ENCODE measurements at places on chromosomes 11 and 22.

DNA sequence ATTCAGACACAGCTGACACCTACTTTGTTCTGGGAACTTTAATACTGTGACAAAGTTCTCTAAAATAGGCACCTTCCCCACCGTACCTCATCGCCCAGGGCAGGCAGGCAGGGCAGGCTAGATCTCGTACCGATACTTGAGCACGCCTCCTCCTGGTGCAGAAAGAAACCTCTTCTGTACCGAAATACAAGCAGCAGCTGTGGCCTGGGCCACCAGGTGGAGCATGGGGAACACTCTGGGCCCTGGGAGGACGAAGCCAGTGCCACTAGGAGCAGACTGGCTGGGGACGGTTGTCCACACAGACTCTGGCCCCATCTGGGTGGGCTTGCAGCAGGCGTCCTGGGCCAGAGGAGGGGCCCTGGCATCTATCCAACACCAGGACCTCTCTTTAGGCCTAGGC is 12.8 kb downstream of the PMM1 start:
- no peak for DNase-seq

DNA sequence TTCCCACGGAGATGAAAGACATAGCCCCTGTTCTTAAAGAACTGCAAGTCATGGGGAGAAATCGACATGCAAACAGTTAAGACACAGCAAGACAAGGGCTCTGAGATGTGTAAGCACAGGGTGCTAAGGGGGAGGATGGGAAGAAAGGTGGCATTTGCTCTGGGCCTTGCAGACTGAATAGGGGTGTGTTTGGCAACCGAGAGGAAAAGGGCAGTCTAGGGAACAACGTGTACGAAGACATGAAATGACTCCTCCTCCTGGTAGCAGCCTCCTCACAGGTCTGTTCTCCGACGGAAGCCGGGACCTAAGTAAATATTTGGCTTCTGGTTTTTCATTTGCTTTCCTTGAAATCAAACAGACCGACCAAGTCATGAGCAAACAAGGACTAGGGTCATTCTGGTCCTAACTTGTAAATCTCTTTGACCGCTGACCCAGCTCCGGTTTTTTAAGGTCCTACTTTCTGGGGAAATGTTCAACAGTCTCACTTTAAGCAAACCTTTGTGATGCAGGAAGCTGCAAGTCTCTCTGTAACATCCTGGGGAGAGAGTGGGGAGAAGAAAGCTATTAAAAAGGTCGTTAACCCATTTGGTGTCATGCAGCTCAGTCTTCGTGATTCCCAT is 19.7 kb downstream of the NNMT start:
- no peak for DNase-seq

DNA sequence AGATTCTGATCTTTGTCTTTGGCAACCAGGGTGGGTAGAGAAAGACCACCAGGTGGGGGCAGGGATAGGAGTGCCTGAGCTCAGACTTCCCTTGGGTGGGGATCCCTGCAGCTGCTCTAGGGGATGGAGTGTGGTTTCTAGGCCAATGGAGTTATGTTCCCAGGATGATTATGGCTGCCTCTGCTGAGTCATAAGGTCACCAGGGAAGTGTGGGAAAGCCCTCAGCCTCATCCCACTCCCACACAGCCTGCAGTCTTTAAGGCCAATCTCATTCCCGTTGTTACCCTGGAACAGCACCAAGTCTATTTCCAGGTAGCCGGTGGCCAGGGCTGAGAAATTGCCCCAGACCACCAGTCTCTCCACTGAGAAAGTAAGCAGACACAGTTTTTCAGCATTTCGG is 2269.3 kb upstream of the RAG2 start:
- no peak for DNase-seq

- DNase-seq: no peak
Measured at GRCh38 chr11:87879118-87879517, 296.1 kb downstream of the RAB38 start.

DNA sequence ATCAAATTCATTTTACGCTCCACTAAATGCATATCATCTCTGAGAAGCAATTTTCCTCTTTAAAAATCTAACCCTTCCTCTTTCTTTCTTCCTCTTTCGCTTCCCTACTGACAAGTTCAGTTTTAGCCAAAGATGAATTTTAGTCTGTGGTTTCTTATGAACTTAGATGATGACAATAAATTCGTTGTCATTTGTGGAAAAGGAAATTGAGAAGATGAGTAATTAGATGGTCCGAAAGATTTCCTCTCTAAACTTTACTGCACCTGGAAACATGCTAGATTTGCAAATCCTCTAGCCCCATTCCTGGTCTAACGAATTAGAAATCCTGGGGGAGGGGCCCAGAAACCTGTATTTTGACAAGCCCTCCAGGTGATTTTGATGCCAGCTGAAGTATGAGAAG is 855.4 kb upstream of the CHORDC1 start:
- no peak for DNase-seq

GRCh38 chr11:119847853-119848252 is 118.9 kb upstream of the NECTIN1 start:
- no peak for DNase-seq

DNA sequence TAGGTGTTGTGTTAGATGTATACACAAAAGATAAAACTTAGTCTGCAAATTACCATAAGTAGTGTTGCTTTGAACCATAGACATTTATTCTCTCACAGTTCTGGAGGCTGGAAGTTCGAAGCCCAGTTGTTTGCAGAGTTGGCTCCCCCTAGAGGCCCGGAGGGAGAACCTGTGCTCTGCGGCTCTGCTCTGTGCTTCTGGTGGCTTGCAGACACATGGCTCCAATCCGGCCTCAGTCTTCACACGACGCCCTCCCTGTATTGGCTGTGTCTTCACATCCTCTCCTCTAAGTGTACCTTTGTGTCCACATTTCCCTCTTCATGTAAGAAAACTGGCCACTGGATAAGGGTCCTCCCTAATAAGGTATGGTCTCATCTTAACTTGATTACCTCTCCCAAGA is 128.4 kb downstream of the OPCML start:
- DNase-seq: no peak

DNA sequence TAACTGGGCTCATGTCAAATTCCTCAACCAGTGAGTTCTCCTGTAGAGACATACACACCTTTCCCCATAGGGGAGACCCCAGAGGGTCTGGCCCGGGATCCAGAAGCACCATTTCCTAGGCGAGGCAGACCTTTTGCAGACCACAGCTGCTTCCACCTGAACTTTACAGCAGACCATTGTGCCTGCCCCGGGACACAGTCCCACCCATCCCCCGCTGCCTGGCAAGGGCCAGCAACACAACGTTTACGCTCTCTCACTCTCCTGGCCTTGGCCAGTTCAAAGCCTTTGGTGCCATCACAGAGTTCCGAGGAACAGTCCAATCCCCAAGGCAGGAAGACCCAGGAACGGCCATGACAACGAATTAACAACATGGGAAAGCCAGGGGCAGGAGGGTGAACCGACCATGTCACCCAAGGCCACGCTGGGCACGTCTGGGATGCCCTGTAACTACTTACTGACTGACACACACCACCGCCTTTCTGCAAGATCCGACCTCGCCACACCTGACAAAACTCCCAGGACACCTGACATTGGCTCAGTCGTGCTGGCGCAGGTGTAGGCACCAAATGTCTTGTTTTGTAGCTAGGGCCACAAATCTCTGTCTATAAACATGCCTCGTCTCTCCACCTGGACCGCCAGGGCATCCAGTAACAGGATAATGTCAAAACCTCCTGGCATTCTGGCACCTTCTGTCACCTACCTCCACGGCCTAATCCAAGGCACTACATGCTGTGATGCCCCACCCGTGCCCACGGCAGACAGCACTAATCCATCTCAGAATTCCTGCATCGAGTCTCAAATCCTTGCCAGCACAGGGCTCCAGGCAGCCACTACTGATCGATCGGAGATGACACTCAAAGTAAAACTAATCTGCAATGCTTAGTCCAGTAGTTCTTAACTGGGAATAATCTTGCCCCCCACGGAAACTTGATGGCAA is 51.3 kb downstream of the MYH9 start:
- DNase-seq: no peak

DNA sequence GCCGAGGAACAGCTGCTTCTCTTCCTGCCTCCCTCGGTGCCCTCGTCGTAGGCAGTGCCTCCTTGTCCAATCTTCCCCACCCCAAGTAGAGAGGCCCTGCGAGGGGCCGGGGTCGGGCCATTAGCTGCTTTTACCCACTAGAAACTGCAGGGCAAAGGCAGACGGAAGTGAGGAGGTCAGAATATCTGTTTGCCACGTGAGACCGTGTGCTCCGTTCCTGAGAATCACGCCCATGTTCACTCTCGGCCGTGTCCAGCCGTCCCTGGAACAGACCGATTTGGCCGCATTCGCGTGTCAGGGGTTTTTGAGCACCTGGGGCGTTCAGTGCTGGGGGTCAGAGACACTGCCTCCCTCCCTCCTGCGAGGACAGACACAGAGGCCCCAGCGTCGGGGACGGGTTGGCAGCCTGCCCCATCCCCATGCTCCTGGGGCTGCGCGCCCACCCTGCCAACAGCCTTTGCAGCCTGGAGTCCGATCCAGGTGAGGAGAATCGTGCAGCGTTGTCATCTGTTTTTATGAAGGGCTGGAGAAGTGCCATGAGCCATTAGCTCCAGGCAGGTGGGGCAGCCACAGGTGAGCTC is 982.2 kb downstream of the BRD1 start:
- DNase-seq: no peak

DNA sequence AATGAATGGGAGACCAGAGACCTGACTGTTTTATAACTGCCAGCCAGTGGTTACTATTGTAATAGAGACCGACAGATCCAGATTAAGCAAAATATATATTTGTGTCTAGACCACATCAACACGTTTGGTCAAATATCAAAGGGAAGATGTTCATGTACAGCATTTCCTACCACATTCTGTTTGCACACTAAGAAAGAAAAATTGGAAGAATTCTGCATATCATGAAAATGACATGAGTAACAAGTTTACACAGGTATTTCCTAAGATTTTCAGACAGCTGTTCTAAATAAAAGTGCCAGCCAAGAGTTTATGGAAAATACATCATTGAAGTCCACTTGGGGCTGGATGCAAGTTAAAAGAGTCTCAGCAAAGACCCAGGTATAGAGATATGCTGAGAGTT is 145.5 kb upstream of the ANO3 start:
- DNase-seq: no peak

GRCh38 chr11:66905631-66906030 is 48.8 kb downstream of the LRFN4 start:
- DNase-seq: no peak

GRCh38 chr11:67439321-67440228 is 2.1 kb upstream of the PTPRCAP start:
- no peak for DNase-seq

GRCh38 chr11:34575261-34575660 is 45.6 kb upstream of the EHF start:
- DNase-seq: no peak

GRCh38 chr11:19441752-19442553 is 201.2 kb upstream of the E2F8 start:
- DNase-seq: peak; percentile 71

DNA sequence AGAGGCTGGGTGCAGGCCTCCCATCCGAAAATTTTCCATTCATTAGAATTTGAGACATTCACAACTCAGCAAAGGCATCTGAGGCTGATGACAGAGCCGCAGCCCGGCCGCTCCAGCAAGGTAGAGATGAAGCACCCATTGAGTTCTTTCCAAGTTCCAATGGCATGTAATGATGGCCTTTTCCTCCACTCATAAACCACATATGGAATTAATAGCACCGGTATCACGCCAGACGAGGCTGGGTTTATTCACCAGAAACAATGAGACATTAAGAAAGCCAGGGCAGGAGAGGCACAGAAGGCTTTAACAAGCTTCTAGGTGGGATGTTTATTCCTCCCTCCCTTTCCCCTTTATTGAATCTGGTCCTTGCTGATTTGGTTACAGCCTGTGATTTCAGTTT is 534.4 kb downstream of the MN1 start:
- DNase-seq: no peak

DNA sequence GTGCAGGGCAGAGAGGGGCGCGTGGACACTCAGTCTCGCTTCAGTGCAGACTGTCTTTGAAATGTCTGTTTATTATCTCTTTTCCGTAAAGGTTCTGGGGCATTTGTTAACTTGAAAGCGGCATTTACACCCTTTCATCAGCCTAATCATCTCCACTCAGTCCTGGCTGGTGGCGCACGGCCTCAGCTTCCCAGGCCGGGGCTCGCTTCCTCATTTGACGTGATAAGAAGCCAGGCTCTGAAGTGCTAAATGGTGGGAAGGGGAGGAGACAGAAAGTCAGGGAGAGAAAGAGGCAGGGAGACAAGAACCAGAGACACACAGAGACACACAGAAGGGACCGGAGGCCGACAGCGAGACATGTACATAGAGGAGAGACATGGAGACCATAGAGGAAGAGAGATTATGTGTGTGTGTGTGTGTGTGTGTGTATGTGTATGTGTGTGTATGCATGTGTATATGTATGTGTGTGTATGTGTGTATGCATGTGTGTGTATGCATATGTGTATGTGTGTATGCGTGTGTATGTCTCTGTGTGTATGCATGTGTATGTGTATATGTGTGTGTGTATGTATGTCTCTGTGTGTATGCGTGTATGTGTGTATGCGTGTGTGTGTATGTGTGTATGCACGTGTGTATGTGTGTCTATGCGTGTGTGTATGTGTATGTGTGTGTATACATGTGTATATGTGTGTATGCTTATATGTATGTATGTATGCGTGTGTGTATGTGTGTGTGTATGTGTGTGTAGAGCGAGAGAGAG is 101.5 kb downstream of the ST3GAL4 start:
- no peak for DNase-seq

- no peak for DNase-seq
Measured at GRCh38 chr11:28730336-28730735, 622.1 kb downstream of the METTL15 start.

DNA sequence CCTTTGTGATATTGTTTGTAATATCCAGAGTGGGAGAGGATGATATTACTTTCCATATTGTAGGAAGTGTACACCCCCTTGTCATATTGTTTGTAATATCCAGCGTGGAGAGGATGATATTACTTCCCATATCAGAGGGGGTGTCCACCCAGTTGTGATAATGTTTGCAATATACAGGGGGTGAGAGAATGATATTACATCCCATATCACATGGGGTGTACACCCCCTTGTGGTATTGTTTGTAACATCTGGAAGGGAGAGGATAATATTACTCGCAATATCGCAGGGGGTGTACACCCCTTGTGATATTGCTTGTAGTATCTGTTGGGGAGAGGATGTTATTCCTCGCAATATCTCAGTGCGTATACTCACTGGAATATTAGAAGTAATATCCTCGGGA is 61.5 kb downstream of the PRSS23 start:
- no peak for DNase-seq

DNA sequence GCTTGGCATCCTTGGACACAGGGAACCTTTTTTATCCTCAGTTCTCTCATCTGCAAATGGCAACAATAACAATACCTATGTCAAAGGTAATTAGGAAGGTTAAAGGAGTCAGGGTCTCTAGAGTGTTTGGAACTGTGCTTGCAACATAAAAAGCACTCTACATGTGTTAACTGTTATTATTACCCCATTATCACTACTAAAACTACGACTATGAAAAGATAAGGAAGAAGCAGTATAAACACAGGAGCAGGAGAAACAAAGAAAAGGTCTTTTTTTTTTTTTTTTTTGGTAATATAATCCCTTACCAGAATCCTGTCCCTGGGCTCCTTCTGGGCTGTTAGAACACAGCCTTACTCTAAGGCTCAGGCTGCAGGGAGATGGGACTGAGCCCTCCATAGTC is 348.2 kb downstream of the CADM1 start:
- DNase-seq: no peak

GRCh38 chr22:40728731-40729189 is 49.5 kb downstream of the MCHR1 start:
- no peak for DNase-seq

Measured in putamen (tissue), 1 donor.